Heart right ventricle (tissue), 16 donors: ENCODE measurements at places on chromosomes 6 and 20. TPM values are rescaled to one million over a fixed set of nuclear protein-coding genes. Genes with fewer than 3 reads are reported as not detected.

The DDO gene
- total RNA-seq, result 27.7 TPM

The PDE7B gene
- 10.3 TPM for total RNA-seq

DNA sequence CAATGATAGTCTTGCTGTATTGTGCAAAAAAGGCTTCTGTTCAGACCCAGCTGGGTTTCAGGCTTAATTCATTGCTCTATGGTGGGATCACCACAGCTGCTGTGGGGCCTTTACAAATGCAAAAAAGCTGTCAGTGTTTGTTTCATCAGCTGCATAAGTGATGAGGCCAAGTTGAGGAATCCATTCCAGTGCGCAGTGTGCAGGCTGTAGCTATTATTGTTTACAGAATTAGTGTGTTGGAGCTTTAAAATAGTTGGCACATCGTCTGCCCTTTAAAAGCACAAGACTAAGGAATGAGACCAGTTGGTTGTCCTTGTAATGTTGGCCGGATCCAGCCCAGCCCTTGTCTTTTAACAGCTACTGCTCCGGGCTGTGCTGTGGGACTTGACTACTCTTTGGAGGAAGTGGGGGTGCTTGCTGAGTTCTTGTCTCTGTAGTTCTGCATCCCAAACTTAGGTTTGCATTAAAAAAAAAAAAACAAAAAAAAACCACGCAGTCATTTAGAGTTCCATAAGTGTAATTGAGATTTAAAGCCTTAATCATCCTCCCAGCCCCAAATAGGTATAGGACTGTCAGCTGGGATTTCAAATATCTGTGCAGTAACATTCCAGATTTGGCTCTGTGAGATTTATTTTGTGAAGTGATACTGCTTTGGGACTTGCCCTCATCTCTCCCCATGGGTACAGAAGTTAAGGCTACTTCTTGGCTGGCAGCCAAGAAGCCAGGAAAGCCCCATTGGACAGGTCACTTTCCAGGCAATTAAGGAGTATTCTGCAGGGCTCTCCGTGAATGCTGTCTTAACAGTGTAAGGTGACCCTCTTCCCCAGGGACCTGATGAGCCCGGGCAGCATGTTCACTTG lies 19.3 kb downstream of the JARID2 start:
- peak overlapping the region; percentile 12 for H3K4me3 ChIP-seq
- peak overlapping the region; percentile 78 for H3K27ac ChIP-seq
- H3K4me1 ChIP-seq, result peaks cover 22% of the 10 kb centered on the region
- H3K27me3 ChIP-seq, result no peaks in the 10 kb centered on the region

GRCh38 chr6:37168163-37168758 lies 1.7 kb upstream of the PIM1 start:
- H3K4me3 ChIP-seq, result no peak overlapping the region
- peaks cover 39% of the 10 kb centered on the region for H3K4me1 ChIP-seq
- peaks cover 8% of the 10 kb centered on the region for H3K36me3 ChIP-seq
- H3K27ac ChIP-seq, result peak overlapping the region; percentile 96
- no peak for DNase-seq

DNA sequence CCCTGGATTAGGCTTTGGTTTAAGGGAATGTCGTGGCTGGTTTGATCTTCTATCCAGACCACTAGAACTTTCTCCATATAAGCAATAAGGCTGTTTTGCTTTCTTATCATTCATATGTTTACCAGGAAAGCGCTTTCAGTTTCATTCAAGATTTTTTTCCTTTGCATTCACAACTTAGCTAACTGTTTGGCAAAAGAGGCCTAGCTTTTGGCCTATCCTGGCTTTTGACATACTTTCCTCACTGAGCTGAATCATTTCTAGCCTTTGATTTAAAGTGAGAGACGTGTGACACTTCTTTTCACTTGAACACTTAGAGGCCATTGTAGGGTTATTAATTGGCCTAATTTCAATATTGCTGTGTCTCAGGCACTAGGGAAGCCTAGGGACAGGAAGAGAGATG lies 1.7 kb upstream of the FAM50B start:
- peaks cover 23% of the 10 kb centered on the region for H3K4me1 ChIP-seq
- DNase-seq, result no peak
- no peaks in the 10 kb centered on the region for H3K27me3 ChIP-seq
- no peak overlapping the region for H3K27ac ChIP-seq

The RIN2 gene
- total RNA-seq, result 61.5 TPM

- DNase-seq, result no peak
- no peaks in the 10 kb centered on the region for H3K36me3 ChIP-seq
- no peaks in the 10 kb centered on the region for H3K4me1 ChIP-seq
- H3K4me3 ChIP-seq, result no peak overlapping the region
Observed at GRCh38 chr6:121235386-121235785, 98.9 kb downstream of the TBC1D32 start.

- H3K27me3 ChIP-seq, result no peaks in the 10 kb centered on the region
- no peak for DNase-seq
- H3K27ac ChIP-seq, result no peak overlapping the region
Observed at GRCh38 chr20:13430346-13431002, 208.3 kb downstream of the TASP1 start.

DNA sequence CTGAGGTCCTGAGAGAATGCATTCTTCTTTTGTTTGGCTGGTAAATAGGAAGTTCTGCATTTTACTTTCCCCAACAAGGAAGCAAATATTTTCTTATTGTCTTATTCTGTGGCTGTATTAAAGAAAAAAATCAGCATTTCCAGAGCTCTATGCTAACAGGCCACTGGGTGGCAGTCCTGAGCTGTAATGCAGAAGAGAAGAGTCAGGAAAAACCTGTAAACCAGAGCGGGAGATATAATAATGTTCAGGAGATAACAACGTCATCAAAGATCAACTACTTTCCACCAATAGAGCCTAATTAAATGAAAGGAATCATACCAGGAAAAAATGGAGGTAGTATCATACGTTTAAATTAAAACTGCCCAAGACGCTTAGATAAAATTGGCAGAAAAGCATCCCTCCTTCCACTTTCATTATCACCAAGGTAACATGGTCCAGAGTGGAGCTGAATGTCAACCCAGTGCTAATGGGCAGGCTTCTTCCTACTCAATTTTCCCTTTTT lies 55.6 kb upstream of the CARMIL1 start:
- H3K27me3 ChIP-seq, result no peaks in the 10 kb centered on the region
- no peak overlapping the region for H3K27ac ChIP-seq
- peak; percentile 56 for DNase-seq
- no peaks in the 10 kb centered on the region for H3K36me3 ChIP-seq

DNA sequence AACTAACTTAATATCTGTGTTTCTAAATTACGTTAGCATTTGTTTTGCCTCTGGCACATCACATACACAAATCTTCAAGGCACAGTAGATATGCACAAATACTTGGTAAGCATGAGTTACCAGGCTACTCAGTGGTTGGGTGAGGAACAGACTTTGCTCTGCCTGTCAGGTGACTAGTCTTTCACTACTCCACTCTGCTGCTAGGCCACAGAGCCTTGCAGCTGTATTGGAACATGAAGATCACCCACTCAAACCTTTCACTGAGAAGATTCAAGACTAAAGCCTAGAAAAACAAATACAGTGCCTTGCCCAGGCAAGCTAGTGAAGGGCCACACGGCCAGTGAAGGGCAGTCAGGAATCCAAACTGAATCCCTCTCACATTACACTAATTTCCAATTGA lies 47.0 kb downstream of the DTNBP1 start:
- no peak overlapping the region for H3K4me3 ChIP-seq
- no peak for DNase-seq
- no peak overlapping the region for H3K27ac ChIP-seq
- no peaks in the 10 kb centered on the region for H3K36me3 ChIP-seq
- H3K4me1 ChIP-seq, result no peaks in the 10 kb centered on the region
